ENCODE measurements at places on chromosomes 4 and X. TPM values are rescaled to one million over a fixed set of nuclear protein-coding genes. Genes with fewer than 3 reads are reported as not detected.

GRCh38 chrX:16186380-16187007 is 19.2 kb downstream of the MAGEB17 start:
- no peak for DNase-seq

DNA sequence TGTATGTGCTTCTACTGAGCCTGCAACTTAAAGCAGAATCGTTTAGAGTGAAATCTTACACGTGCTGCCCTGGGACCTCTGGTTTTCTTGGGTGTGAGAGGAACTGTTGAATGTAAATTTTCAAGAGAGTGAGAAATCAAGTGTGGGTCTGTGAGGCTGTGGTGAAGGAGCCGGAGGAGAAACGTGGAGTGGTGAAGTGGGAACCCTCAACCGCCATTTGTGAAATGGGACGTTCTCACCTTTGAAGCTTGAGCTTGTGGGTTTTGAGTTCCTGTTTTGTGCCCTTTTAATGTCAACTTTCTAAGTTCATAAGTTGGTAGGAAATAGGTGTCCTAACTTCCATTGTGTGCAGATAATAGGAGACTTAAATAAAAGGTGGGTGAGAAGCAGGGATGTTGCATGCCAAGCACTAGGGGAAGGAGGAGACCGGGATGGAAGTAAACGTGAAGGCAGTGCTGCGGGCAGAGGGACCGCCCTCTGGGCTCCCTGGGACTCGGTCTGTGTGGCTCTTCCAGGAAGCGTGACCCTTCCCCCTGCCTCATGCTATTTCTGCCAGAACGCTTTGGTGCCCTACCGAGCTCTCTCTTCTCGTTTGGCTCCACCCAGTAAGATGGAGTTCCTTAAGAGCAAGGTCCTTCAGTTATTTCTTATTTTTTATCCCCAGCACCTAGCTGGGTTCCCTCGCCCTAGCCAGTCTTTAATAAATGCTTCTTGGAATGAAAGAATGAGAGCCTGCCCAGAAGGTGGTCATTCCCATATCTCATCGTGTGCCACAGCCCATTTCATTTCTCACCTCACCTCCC is 56.0 kb downstream of the TMEM131L start:
- no peak for DNase-seq

DNA sequence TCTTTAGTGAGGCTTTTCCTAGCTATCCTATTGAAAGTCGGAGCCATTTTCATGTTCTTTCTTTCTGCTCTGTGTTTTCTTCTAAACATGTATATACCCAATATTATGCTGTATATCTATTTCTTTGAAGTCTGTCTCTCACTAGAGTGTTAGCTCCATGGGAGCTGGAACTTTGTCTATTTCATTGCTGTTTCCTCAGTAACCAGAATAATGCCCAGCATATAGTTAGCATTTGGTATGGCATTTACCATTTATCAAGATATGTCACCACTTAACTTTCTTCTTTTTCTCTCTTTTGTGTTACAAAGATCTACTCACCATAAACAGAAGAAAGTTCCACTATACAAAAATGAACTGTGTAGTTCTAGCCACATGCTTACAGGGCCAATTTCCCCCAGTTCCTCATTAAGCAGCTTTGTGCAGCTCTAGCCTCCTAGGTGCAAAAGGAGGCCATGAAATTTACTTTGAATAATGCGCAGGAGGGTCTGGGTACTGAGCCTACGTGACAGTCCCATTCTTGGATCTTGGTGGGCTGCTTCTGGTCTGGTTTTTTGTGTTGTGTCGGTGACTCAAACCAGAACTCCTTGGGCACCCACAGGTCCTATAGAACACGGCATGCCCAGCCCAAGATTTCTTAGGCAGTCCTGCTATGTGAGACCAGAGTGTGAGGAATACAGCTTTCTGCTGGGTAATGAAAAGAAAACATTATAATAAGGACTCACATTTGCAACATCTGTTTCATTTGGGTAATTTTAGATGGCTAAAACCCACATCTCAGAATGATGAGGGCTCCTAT is 302.3 kb upstream of the IGFBP7 start:
- no peak for DNase-seq

DNA sequence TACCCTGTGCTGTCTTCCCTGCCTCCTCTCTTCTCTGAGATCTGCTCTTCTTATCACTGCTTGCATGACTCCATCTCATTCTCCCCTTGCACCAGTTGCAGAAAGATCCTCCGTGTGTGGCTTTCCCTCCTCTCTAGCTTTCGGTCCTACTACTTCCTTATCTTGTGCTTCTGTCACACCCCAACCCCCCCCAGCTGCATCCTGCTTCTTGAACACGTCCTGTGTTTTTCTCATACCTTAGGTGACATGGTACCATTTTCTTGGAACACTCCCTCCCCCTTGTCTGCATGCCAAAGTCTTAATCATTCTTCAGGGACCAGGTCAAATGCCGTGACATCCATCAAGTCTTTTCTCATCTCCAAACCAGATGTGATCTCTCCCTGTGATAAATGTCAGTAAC is 46.4 kb downstream of the FHL1 start:
- no peak for DNase-seq

- no peak for DNase-seq
These were observed 101.9 kb downstream of the TET2 start for GRCh38 chr4:105248613-105249012.

GRCh38 chr4:138010639-138011038 is 231.5 kb downstream of the SLC7A11 start:
- DNase-seq: no peak

GRCh38 chrX:103378990-103379389 is 2.7 kb downstream of the BEX3 start:
- no peak for DNase-seq

DNA sequence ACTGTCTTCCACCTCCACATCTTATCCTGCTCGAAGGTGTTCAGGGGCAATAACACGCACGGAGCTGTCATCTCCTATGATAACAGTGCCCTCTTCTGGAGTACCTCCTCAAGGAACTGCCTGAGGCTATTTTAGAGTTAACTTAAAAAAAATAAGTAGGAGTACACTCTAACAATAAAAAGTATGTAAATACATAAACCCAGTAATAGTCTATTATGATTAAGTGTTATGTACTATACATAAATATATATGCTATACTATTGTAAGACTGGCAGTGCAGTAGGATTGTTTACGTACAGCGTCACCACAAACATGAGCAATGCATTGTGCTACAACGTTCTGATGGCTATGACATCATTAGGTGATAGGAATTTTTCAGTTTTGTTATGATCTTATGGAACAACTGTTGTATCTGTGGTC is 34.5 kb upstream of the TLR2 start:
- no peak for DNase-seq

- no peak for DNase-seq
These were observed 5.5 kb downstream of the TMEM131L start for GRCh38 chr4:153471698-153472093.

GRCh38 chrX:29535212-29536162 is 679.9 kb upstream of the MAGEB2 start:
- DNase-seq: no peak

- DNase-seq: no peak
These were observed 10.0 kb upstream of the PPA2 start for GRCh38 chr4:105483840-105484239.

- DNase-seq: no peak
These were observed 2.3 kb downstream of the LINC00632 start for GRCh38 chrX:140711894-140712293.

DNA sequence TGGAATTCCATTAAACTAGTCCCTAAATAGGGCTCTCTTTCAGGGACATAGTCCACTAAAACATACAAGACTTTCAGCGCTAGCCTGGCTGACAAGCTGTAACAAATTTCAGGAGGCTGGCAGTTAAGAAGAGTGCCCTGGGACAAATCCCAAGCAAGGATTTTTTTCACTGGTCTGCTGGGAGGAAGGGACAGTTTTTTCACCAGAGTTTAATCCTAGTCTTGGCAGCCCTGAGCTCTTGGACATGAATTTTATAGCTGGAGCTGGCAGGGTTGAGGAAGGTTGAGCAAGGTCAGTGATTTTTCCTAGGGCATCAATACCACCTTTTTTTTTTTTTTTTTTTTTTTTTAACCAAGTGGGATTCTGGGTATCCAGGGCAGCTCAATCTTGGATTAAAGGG is 184.4 kb downstream of the SH2D1A start:
- DNase-seq: no peak

- no peak for DNase-seq
These were observed 17.9 kb downstream of the SPIN2B start for GRCh38 chrX:57103489-57103888.

GRCh38 chr4:8840006-8840793 is 31.4 kb downstream of the HMX1 start:
- peak; percentile 6 for DNase-seq

GRCh38 chrX:40470830-40471429 is 109.8 kb upstream of the ATP6AP2 start:
- no peak for DNase-seq

- DNase-seq: no peak
These were observed 113.0 kb downstream of the ANAPC10 start for GRCh38 chr4:144985014-144985413.

GABRQ gene
- 0.98 TPM for total RNA-seq

MRPS18C gene
- 18.8 TPM for total RNA-seq

CFP gene
- 15.6 TPM for total RNA-seq

CNOT6L gene
- total RNA-seq: 15.3 TPM

RASL11B gene
- total RNA-seq: 4.8 TPM

ADGRG2 gene
- 14.4 TPM for total RNA-seq

F11 gene
- not detected for total RNA-seq

FGFBP2 gene
- total RNA-seq: 182 TPM

PPP4R3C gene
- not detected for total RNA-seq

FGF13 gene
- total RNA-seq: 5.7 TPM

Measured in tibial nerve (tissue), 4 donors.